ENCODE measurements at places on chromosomes 1 and 21.
A peak's percentile ranks its signal among the peaks of the same experiment; 100 is the strongest.

DNA sequence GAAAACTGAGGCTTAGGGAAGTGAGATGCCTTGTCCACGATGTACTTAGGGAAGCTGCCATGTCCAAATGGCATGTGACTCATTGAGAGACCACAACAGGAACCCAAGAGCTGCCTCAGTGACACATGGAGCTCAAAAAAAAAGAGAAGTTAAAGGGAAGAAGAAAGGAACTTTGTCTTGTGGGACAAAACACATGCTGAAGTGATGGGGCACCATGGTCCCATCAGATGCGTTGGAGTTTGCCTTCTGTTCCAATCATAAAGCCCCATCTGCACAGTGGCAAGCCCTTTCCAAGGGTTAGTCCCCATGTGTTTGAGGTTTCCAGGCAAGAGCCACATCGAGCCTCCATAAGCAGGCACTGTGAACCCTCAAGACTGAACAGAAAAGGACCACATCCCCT lies 8.0 kb downstream of the MED8 start:
- no peak for DNase-seq

DNA sequence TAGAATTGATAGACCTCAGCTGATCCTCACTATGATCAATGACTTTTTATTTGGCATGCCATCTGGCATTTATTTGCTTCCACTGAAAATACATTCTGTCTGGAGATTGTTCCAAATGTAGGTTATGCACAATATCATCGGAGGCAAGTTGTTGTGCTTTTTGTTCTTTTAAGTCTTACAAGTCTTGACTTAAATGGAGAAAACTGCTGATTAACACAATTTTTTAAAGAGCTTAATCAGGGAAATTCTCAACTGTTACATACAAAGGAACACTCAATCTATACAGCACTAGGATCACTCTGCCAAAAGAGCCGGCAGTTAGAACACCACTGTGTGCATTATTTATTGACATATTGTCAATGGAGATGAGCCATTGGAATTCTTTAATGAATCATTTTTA lies 19.2 kb downstream of the CYYR1 start:
- no peak for DNase-seq

GRCh38 chr1:156586323-156586722 lies 5.3 kb upstream of the NAXE start:
- no peak for DNase-seq

DNA sequence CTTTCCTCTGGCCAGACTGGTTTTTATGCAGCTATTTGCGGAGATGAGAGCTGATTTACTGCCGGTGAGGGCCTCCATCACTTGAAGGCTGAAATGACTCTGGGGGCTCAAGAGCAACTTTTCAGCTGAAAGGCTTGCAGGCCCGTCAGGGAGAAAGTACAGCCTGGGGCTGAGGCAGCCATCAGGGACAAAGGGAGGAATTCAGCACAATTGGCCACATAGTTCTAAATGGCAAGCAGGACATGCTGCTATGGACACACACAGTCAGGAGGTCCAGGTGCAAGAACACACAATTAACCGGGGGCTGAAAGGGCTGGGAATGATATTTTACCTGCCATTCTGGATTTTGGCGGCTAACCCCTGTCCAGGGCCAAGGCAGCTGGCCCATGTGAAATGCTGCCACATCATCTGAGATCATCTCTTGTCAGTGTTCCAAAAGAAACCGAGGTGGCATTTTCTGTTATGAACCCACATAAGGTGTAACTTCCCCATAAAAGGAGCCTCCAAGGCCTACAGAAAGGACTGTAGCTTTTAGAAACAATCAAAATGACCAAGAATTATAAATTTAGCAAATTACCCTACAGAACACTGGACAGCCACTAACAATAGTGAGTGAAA lies 58.2 kb downstream of the LMX1A start:
- DNase-seq = no peak

DNA sequence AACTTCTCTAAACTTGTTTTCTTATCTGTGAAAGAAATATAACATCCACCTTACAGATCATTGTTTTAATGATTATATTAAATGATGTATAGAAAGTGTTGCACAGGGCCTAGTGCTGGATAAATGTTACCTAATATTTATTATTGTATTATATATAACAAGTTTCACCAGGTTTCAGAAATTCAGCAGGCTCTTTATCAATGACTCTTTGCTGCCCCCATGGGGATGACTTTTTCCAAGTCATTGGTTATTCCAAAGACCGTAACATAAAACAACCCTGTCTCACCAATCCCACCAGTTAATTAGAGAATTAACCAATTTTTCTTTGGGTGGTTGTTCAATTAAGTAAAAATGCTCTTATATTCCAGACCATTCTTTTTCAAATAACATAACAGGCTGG lies 7.3 kb upstream of the DEDD start:
- peak; percentile 53 for DNase-seq

- DNase-seq = peak; percentile 55
Observed at GRCh38 chr1:24052220-24052619, 59.7 kb downstream of the MYOM3 start.

GRCh38 chr1:21311016-21311415 lies 20.8 kb upstream of the ECE1 start:
- peak; percentile 30 for DNase-seq

GRCh38 chr21:34498623-34499022 lies 13.4 kb downstream of the KCNE1 start:
- no peak for DNase-seq

- no peak for DNase-seq
Observed at GRCh38 chr21:43273016-43273707, 104.4 kb downstream of the CRYAA start.

- no peak for DNase-seq
Observed at GRCh38 chr1:236282425-236282716, 613 bp upstream of the ERO1B start.

- peak; percentile 7 for DNase-seq
Observed at GRCh38 chr1:47507881-47508701, 70.2 kb downstream of the FOXD2 start.

- DNase-seq = no peak
Observed at GRCh38 chr1:152168535-152168868, 9.5 kb upstream of the RPTN start.

DNA sequence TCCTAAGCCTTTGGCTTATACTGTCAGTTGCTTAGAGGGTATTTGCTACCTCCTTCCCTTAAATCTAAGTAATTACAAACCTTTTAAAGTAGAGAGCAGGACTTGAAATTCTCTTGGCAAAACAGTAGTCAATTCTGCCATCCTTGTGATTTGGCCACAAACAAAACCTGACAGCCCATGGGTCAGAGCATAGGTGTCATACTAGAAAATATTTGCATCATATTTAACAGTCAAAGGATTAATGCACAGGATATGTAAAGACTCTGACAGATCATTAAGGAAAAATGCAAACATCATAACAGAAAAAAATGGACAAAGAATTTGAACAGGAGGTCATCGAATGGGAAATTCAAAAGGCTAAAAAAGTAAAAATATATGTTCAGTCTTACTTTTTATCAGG lies 50.5 kb downstream of the ZFYVE9 start:
- peak; percentile 35 for DNase-seq

DNA sequence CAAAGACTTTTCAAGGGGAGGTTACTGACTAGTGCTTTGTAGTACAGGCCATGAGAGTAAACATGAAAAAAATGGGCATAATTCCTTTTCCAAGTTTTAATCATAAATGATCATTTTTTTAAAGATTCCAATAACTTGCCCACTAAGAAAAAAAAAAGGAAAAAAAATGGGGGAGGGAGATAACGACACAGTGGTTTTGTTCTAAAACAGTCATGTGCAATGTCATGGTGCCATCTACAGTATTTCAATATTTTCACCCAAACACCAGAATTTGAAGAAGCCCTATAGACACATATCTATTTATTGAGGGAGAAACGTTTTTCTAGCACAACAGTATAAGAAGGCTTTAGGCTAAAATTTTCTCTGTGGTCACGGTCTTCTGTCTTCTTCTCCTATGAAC lies 250.2 kb downstream of the LTN1 start:
- peak; percentile 75 for DNase-seq

- peak; percentile 94 for DNase-seq
Observed at GRCh38 chr1:202505356-202505755, 156.9 kb downstream of the PPP1R12B start.

- DNase-seq = peak; percentile 85
Observed at GRCh38 chr1:213051127-213051880, at the start of gene RPS6KC1. Gene RPS6KC1 (plus strand): TSS chr1:213051241. CDS start chr1:213051405, 164 bp downstream.

DNA sequence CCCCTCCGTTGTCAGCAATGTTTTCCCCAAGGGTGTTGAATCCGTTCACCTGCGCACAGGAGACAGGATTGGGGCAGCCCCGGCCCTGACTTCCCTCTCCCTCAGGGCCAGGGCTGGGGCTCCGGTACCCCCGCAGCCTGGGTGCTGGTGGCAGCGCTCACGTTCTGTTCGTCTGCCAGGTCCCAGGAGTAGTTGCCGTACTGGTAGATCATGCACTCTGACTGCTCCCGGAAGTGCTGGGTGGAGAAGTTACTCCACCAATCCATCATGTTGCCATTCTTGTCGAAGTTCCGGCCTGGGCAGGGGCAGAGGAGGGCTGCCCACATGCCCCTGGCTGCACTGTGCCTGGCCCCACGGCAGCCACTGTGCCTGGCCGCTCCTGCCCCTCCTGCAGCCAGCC lies 6.1 kb downstream of the PRXL2B start:
- no peak for DNase-seq

GRCh38 chr1:85264150-85264549 lies 4.7 kb upstream of the C1orf52 start:
- DNase-seq = peak; percentile 45

- no peak for DNase-seq
Observed at GRCh38 chr1:66373157-66373591, 160.8 kb upstream of the SGIP1 start.

- DNase-seq = no peak
Observed at GRCh38 chr1:220221269-220221668, 51.0 kb downstream of the RAB3GAP2 start.

- no peak for DNase-seq
Observed at GRCh38 chr1:32878637-32879041, 7.7 kb upstream of the HPCA start.

- no peak for DNase-seq
Observed at GRCh38 chr1:28113242-28113572, 24.8 kb upstream of the EYA3 start.

DNA sequence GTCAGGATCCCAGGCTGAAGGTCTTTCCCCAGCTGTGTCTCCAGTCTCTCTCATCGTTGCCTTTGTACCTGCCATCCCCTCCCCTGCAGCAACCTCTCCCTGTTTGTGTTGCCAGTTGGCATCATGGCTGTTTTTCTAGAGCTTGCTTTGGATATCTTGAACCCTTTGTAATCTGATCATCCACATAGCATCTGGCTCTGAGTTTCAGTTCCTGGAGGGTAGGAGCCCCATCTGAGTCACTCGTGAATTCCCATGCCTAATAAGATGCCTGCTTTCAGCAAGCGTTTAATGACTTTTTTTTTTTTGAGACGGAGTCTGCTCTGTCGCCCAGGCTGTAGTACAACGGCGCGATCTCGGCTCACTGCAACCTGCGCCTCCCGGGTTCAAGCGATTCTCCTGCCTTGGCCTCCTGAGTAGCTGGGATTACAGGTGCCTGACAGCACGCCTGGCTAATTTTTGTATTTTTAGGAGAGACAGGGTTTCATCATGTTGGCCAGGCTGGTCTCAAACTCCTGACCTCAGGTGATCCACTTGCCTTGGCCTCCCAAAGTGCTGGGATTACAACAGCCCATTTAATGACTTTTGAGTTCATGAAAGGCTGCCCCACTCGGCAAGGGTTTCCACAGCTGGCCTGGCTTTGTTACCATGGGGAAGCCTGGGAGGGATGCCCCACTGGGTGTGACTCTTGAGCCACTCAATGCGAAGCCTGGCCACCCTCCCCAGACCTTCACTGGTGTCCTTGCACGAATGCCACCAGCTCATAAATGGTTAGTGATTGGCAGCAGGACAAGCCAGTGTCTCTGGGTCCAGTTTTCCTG lies 11.9 kb downstream of the ALPL start:
- DNase-seq = peak; percentile 72

DNA sequence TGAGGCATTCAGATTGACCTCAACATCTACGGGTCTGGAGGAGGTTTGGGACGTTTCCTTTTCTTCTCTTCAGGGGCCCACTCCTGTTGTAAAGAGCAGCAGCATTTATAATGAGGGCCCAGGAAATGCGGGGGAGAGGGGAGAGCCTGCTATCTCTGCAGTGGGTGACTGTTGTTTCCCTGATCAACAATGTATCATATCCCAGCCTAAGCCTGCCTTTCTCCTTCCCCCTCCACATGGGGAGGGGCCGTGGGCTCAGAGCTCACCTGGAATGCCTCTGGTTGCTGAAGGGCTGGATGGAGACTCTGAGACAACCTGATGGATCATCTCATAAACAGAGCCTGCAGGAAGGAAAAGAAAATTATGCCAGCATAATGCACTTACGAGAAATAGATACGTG lies 36.0 kb upstream of the HAO2 start:
- DNase-seq = no peak

DNA sequence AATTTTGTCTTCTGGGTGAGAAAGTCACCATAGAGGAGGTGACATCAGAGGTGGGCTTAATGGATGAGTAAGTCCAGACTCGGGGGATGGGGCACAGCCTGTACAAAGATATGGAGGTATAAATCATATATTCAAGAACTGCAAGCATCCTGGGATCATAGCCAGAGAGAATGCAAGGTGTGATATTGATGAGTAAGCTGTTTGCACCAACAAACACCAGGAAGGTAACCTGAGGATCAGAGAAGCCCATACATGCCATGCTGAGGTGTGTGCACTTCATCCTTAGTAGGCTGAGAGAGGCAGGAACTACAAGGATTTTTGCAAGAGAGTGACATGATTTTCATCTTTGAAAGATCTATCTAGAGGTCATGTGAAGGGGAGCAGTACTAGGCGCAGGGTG lies 306.4 kb downstream of the HHAT start:
- DNase-seq = no peak

GRCh38 chr1:56404066-56404465 lies 175.3 kb downstream of the PLPP3 start:
- DNase-seq = no peak

DNA sequence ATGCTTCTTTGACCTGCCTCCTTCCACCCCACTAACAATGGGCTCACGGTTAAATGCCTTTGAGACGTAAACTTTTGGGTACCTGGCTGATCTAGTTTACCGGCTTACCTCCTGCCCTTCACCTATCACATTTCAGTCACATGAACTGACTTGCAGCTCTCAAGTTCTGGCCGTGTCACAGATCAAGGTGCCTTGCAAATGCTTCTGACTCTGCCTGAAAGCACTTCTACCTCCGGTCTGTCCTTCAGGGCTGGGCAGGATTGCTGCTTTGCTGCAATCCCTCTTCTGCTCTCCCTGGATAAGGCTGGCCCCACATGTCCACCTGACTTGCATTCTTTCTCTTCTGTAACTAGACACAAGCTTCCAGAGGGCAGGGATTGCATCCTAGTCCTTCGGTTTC lies 69.0 kb downstream of the GRIK1 start:
- no peak for DNase-seq

DNA sequence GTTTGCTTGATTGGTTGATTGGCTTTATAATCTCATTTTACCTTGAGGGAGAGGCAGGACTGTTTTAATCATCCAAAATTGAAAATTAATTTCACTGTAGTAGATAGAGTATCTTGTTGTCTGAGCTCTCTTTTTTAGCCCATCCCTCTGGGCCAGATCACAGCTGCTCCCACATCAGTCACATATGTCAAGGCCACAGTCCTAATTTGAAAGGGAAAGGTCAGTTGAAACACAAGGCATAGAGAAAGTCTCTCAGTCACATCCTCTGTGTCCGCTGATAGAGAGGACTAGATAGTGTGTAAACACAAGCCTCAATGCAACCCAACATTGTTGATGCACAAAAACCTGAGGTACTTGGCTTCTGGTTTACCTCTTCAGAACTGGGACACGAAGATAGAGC lies 6.8 kb downstream of the C1orf74 start:
- DNase-seq = no peak

Measured in EH (cell line).